Stimulated activated CD8-positive, alpha-beta memory T cell treated with anti-CD3 and anti-CD28 coated beads, Interleukin-4, amount 100 ng/mL, for 1 hour (primary cell): ENCODE measurements at places on chromosomes 3 and 15.

- no peak for DNase-seq
Observed at GRCh38 chr15:85890620-85890980, 95.9 kb upstream of the KLHL25 start.

DNA sequence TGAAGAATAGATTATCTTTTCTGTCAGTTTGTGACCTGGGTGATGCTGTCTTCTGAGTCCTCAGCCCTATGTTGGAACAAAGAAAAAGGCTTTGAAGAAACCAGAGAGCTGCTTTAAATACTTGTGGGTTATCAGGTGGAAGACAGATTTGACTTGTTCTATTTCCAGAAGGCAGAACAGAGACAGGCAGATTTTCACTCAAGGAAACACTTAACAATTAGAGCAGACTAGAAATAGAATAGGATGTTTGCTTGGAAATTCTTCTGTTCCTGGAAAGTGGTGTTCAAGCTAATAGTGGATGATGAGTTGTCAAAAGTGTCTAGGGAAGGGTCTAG lies 219.4 kb downstream of the UBE2E2 start:
- DNase-seq, result no peak

- DNase-seq, result no peak
Observed at GRCh38 chr3:173761161-173761560, 363.6 kb downstream of the NLGN1 start.

- DNase-seq, result no peak
Observed at GRCh38 chr15:79065706-79066376, 24.7 kb downstream of the RASGRF1 start.

- DNase-seq, result no peak
Observed at GRCh38 chr3:122993124-122993978, 34.2 kb downstream of the SEMA5B start.

GRCh38 chr15:85583923-85584390 lies 203.6 kb downstream of the AKAP13 start:
- DNase-seq, result no peak

- no peak for DNase-seq
Observed at GRCh38 chr3:126287536-126288241, 69.5 kb downstream of the KLF15 start.

DNA sequence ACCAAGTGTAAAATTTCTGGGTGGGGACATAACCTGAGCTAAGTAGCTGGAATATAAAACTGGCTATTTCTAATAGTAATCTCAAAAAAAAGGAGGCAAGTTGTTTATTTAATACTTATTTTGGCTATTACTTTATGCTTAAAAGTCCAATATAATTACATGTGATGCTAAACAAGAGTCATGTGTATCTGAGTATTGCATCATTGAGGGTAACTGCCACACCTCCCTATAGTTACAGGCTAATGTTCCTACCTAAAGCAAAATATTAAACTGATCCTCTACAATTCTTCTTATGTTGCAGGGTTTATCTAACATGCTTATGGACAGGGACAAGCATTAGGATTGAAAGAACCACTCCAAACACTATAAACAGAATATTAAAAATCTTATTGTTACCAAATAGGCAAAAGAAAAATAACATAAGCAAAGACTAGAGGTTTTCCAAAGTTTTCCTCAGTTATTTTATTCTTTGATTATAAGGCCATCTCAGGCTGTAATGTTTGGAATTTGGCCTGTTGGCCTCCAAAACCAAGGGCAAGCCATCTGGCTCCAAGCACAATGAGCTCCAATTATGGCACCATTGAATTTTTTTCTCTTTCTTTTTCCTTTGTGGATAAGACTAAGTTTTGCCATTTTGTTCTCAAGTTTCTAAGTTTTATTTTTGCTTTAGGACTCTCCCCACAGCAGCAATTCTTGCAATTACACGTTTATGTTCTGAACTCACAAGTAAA lies 75.8 kb upstream of the ABI3BP start:
- no peak for DNase-seq

DNA sequence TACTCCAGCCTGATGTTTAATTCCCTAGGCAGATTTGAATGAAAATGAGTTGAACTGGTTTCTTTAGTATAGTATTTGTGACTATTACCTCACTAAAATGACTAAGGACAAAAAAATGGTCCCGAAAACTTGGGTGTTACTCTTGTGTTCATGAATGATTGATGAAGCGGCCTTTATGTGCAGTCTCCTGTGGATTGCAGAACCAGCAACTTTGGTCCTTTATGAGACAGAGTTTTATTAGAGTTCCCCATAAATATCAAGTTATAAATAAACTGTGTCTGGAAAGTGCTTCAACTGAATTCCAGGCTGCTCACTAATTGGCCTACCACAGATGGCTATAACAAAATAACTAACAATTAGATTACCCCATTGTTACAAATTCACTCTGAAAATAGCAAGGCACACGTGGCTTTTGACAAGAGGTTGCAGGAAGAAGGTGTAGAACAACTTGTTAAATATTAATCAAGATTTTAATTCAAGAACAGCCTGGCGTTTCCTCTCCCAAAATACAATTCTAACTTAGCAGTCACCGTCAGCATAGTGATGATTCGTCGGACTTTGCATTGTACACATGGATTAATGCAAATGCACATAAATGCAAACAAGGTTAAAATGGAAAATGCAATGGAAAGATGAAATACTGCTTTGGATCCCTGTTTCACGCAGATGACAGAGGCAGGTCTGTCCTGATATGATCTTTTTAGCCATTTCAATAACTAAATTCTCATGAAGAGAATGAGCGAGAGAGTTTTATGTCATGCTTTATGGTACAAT lies 567.3 kb upstream of the ZNF717 start:
- no peak for DNase-seq

GRCh38 chr15:100189849-100190248 lies 151.9 kb downstream of the ADAMTS17 start:
- DNase-seq, result no peak

DNA sequence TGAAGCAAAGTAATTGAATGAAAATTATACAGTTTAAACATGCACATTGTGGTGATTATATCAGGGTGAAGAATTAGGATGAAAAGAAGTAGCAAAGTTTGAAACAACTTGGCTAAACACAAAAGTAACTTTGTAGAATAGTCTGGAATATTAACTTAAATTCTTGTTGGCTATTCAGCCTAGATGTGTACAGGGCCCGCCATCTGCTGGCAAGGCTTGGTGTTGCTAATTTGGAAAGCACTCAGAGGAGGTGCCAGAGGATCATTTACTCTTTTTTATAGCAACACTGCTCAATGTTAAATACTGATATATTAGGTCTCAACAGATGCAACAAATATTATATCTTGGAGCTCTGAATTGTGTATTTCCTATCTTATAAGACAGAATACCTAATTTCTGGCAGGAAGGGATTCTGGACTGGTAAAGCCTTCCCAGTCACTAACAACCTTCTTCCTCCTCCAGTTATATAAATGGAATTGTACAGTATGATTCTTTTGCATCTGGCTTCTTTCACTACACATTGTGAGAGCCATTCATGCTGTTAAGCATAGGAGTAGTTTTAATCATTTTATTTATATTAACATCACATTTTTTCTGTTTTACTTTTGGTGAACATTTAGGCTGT lies 36.1 kb downstream of the TTC23 start:
- no peak for DNase-seq

DNA sequence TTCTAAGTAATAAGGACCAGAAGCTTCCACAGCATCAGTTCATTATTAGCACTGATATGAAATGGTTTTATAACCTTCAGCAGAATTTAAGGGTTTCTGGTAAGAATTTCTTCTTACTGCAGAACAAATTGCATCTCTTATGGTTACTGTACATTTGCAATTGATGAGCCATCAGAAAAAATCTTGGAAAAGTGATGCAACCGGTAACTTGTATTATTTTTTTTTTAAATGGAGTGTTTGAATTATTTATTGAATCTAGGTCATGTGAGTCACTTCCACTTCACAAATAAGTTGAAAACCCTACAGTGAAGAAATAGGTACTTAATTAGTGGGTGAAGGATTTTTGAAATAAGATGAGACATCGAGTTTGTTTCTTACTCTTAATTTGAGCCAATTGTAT lies 786.0 kb downstream of the TUSC7 start:
- DNase-seq, result no peak

GRCh38 chr15:67781061-67781460 lies 44.2 kb upstream of the SKOR1 start:
- no peak for DNase-seq

GRCh38 chr3:194738254-194739093 lies 52.8 kb downstream of the FAM43A start:
- DNase-seq, result no peak

DNA sequence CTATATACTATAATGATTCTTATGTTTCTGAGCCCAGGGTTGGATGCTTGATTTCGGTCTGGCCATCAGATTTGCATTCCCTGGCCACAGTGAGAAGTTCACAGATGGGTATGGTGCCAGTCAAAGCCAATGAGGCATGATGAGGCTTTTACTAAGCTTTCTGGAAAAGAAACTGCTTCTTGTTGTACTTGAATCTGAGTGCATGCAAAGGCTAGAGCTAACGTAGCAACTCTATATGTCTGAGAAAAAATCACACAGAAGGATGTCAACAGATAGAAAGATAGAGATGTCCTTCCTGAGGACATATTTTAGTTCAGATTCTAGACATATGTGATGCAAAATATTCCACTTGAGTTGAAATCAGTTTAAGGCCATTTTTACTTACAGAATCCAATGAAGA lies 608.1 kb downstream of the ROBO1 start:
- DNase-seq, result no peak

- DNase-seq, result no peak
Observed at GRCh38 chr3:57652203-57652602, 40.7 kb downstream of the DENND6A start.

DNA sequence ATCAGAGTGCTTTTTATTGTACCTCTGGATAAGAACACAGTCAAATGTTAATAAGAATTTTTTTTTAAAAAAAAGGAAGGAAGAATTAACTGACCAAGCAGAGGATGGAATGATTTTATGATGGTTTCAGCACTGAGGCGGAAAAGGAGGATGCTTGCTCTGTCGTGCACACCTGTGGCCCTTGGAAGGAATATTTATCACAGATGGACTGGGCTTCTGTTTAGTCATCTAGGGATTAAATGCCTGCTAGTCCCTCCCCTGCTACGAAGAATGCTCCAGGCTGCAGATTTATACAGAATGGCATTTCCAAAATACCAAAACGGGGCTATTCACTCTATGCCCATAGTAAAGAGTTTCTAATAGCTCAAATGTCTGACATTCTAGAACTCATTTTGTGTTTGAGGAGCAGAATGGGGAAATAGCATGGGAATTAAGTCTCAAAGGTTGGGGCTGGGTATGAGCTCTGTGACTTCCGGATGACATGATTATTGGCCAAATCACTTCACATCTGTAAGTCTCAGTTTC lies 92.8 kb upstream of the BCL6 start:
- no peak for DNase-seq
